ENCODE measurements at places on chromosomes 12 and 14. TPM values are rescaled to one million over a fixed set of nuclear protein-coding genes. Genes with fewer than 3 reads are reported as not detected.

Gene DACT1
- 7.0 TPM for total RNA-seq

Gene ABCD2
- 2.0 TPM for total RNA-seq

Gene NR4A1
- total RNA-seq = 67.2 TPM

Gene SCARB1
- 13.9 TPM for total RNA-seq

Gene GEMIN2
- 19.7 TPM for total RNA-seq

Gene STXBP6
- total RNA-seq = 55.7 TPM

Gene KCNJ8
- total RNA-seq = 32.2 TPM

Gene LRRC74A
- not detected for total RNA-seq

Gene C14orf39
- total RNA-seq = 1.1 TPM

Gene ANKS1B
- 21.3 TPM for total RNA-seq

All from gastroesophageal sphincter (tissue), 4 donors.